ENCODE measurements at places on chromosomes 3 and 15.
A peak's percentile ranks its signal among the peaks of the same experiment; 100 is the strongest.

- DNase-seq, result peak; percentile 12
These were observed 28.2 kb upstream of the DNAJC19 start for GRCh38 chr3:181017690-181018089.

DNA sequence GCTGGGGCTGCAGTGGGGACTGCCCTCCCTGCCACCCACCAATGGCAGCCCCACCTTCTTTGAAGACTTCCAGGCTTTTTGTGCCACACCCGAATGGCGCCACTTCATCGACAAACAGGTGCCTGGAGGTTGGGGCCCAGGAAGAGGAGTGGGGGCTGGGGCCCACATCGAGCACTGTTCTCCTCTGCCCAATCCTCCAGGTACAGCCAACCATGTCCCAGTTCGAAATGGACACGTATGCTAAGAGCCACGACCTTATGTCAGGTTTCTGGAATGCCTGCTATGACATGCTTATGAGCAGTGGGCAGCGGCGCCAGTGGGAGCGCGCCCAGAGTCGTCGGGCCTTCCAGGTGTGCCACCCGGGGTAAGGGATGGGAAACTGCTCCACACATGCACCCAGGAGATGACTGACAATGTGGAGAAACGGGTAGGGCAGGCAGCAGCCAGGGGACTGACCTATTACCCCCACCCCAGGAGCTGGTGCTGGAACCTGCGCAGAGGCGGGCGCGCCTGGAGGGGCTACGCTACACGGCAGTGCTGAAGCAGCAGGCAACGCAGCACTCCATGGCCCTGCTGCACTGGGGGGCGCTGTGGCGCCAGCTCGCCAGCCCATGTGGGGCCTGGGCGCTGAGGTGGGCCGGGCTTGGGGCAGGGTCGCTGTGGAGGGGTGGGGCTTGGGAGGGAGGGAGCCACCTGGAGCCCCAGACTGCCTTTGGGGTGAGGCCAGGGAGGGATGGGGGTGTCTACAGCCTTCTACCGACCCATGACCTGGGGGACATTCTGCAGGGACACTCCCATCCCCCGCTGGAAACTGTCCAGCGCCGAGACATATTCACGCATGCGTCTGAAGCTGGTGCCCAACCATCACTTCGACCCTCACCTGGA is 22.9 kb downstream of the NBEAL2 start:
- no peak for DNase-seq

GRCh38 chr15:62391641-62392262 is 226.7 kb upstream of the C2CD4B start:
- DNase-seq, result peak; percentile 51

- DNase-seq, result no peak
These were observed 9.2 kb upstream of the MEF2A start for GRCh38 chr15:99556578-99556977.

DNA sequence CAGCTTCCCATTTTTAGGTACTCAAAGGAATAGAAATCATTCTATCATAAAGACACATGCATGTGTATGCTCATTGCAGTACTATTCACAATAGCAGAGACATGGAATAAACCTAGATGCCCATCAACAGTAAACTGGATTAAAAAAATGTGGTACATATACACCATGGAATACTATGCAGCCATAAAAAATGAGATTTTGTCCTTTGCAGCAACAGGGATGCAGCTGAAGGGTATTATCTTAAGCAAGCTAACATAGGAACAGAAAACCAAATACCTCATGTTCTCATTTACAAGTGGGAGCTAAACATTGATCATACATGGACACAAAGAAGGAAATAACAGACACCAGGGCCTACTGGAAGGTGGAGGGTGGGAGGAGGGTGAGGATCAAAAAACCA is 33.1 kb upstream of the COL6A5 start:
- no peak for DNase-seq
